ENCODE measurements at places on chromosomes 3 and 15.

DNA sequence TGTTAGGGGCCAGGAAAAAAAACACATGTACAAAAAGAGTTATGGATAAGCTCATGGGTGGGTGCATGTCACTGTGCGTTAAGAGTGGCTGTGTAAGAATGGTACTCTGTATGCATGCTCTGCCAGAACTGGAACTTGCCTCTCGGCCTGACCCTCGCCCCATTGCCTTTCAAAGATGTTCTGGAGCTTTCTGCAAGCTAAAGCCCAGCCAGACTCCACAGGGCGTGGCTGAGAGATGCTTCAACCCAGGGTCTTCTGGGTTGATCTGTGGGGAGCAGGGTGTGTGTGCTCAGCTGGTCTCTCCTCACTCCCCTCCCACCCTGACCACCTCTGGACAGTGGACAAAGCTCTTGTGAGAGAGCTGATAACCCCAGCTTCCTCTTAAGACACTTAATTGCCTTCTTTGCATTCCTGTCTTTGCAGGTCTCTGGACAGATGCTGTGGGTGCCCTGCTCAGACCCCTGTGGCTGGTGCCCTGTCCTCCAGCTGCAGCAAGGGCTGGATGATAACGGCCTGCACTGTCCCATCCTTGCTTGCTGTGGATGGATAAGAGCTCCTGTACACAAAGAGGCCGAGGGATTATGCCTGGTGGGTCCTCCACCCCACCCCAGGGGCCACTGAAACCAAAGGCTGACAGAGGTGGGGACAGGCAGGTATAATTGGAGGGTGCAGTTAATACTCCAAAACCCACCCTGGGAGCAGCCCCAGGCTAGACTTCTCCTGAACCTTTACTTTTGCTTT is 28.7 kb downstream of the ALDH1L1 start:
- DNase-seq: no peak

- peak; percentile 61 for DNase-seq
Observed at GRCh38 chr3:9028134-9028533, 64.9 kb upstream of the RAD18 start.

- no peak for DNase-seq
Observed at GRCh38 chr3:152374262-152374990, 105.7 kb downstream of the MBNL1 start.

GRCh38 chr15:28885630-28886430 is at the start of gene APBA2:
Gene APBA2 (plus strand): TSS chr15:28885974. CDS start chr15:29053885, 167,911 bp downstream.
- DNase-seq: peak; percentile 11

DNA sequence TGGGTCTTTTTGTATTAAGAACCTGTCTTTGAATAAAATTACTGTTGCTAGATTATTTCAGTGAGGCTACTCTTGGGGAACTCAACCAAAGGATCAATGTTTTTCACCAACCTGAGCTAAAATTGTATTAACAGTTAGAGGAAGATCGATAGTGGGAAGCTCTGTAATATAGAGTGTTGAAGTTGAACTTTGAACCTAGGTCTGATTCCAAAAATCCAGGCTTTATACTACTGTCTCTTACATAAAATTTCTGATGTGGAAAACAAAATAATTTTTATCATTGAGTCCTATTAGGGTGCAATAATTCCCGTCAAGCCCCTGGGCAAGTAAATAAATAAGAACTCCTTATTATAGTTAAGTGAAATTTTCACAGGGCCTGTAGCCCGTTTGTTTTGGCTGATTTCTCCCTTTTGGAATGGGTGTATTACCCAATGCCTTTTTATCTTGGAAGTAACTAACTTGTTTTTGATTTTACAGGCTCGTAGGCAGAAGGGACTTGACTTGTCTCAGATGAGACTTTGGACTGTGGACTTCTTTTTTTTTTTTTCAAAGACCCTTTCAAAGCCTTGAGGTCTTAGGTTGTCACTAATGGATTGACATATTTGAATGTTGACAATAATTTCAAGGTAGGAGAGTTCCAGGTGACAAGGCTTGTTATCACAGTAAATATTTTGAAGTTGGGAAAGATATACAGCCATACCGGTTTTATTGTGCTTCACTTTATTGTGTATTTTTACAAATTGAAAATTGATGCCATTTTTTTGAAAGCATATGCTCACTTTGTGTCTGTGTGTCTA is 276.1 kb downstream of the NFKBIZ start:
- DNase-seq: no peak

GRCh38 chr15:90955624-90956273 is 1.1 kb downstream of the RCCD1 start:
- peak; percentile 35 for DNase-seq

GRCh38 chr15:52109559-52110451 is 2.8 kb downstream of the BCL2L10 start:
- DNase-seq: no peak

GRCh38 chr3:134822090-134822489 is 27.0 kb downstream of the EPHB1 start:
- DNase-seq: no peak

DNA sequence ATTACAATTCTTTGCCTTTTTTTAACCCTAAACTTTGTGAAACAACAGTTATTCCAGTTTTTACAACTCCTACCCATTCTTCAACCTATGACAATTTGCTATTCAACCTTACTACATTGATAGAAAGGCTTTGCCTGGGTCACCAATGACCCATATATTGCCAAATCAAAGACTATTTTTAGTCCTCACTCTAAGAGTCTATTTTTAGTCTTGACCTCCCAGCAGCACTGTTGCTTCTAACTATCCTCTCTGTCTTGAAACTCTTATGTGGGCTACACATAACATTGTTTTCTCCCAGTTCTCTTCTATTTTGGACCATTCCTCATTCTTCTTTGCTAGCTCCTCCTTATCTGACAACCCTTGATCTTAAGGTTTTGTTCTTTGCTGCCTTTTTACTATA is 71.4 kb downstream of the C3orf80 start:
- no peak for DNase-seq

DNA sequence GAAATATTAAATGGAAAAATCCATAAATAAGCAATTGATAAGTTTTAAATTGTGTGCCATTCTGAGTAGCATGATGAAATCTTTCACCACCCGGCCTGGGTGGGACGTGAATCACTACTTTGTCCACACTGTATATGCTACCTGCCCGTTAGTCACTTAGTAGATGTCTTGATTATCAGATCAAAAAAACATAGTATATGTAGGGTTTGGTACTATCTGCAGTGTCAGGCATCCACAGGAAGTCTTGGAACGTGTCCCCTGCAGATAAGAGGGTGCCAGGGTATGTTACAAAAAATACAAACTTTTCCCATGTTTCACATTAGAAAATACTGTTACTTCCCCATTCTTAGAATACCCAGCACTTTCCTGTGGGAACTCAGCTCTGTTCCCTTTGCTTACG is 35.2 kb downstream of the FAM81A start:
- DNase-seq: no peak

- DNase-seq: no peak
Observed at GRCh38 chr15:83848315-83849050, 194.6 kb downstream of the ADAMTSL3 start.

- DNase-seq: no peak
Observed at GRCh38 chr3:128113817-128114794, 9.5 kb downstream of the RUVBL1 start.

- no peak for DNase-seq
Observed at GRCh38 chr3:18376682-18377081, 48.5 kb downstream of the SATB1 start.

- no peak for DNase-seq
Observed at GRCh38 chr3:105830836-105831235, 38.0 kb downstream of the CBLB start.

DNA sequence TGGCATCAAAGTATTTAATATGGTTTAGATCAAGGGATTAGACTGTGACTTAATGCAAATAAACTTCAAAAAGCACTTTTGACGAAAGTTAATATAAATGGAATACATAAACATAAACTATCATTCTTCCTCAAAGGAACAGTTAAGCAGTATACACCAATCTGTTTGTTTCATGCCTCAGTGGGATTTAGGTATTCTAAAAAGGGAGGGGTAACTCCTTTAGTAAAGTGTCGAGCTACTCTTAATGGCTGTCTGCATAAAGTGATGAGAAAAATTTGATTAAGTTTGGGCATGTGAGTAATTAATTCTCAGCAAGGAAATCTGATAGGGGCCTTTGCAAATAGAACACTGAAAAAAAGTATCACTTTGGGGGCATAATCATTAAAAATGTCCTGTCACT is 176.9 kb downstream of the FRMD5 start:
- no peak for DNase-seq

GRCh38 chr3:155643581-155644165 is 101.2 kb downstream of the PLCH1 start:
- DNase-seq: peak; percentile 15

- no peak for DNase-seq
Observed at GRCh38 chr3:102144063-102144462, 290.8 kb upstream of the ZPLD1 start.

DNA sequence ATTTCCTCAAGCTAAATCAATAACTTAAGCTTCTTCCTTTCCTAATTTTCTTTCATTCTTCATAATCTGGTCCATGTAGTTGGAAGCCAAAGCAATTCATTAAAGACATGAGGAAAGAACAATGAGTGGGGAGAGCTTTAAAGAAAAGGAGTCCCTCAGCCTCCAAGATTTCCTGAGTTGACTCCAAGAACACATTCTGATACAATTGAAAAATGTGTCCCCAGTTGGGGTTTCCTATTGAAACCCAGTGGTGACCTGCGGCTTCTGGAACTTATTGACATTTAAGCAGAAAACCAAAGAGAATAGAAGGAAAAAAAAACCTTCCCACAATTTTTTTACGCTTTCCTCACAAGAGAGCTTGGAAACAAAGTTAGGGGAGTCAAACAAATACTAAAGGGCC is 37.0 kb downstream of the ATP8B4 start:
- DNase-seq: no peak

- DNase-seq: no peak
Observed at GRCh38 chr3:187742351-187743171, 2.7 kb downstream of the BCL6 start.

- DNase-seq: no peak
Observed at GRCh38 chr3:25420885-25421284, 7.2 kb upstream of the RARB start.

GRCh38 chr3:77945320-77945719 is 905.4 kb downstream of the ROBO2 start:
- DNase-seq: no peak

DNA sequence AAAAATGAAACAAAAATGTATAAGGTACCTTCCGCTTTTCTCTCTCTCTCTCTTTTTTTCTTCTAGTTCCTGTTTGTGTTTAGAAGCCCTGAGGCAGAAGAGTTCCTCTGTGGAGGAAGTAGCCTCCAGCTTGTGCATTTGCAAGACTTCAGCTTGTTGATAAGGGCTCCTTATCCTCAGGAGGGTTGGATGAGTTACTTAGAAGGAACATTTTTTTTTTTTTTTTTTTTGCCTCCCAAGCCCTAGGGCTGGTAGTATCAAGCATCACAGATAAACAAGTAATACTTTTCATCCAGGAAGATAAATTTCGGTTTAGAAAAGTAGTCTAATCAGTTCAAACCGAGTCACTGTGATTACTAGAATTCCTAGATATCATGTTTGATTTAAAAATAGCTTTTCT is 91.0 kb upstream of the CBLB start:
- DNase-seq: no peak

DNA sequence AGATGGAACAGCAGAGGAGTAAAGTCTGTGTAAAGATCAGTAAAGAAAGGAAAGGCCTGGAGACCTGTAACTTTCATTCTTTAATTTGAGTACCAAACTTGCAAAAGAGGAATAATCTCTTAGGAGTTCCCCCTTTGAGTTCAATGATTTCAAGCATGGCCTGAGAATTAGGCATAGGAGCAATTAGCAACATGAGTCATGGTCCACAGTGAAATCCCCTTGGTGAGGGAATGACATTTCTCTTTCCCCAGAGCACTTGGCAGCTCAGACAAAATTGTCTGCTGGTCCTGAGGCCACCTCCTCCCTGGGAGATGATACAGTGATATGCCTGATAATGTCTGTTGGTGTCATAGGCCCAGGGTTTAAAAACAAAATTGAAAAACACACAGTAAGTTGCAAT is 81.4 kb upstream of the CRBN start:
- no peak for DNase-seq

- DNase-seq: no peak
Observed at GRCh38 chr3:186167646-186168395, 58.9 kb upstream of the ETV5 start.

DNA sequence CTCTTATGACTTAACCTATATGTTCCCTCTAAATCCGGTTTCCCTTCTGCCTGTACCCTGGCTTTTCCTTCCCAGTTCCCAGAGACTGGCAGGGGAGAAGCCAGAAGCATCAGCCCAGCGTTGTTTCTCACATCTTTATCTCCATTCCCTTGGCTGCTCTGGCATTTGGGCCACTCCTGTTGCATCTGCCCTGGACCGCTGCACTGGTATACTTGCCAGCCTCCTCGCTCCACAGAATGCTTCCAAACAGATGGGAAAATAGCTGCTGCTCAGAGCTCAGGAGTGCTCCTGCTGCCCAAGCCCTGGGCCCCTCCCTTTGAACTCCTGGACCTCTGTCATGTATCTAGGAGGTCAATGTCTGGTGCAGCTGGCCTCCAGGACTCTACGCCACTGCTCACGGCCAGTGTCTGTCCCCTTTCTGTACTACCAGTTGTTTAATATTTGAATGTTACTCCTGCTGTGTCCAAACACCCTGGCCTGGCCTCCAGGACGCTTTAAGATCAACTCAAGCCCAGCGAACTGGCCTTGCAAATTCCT is 6.8 kb downstream of the SPINT1 start:
- DNase-seq: no peak

GRCh38 chr3:112143689-112144088 is 10.6 kb upstream of the GCSAM start:
- no peak for DNase-seq

DNA sequence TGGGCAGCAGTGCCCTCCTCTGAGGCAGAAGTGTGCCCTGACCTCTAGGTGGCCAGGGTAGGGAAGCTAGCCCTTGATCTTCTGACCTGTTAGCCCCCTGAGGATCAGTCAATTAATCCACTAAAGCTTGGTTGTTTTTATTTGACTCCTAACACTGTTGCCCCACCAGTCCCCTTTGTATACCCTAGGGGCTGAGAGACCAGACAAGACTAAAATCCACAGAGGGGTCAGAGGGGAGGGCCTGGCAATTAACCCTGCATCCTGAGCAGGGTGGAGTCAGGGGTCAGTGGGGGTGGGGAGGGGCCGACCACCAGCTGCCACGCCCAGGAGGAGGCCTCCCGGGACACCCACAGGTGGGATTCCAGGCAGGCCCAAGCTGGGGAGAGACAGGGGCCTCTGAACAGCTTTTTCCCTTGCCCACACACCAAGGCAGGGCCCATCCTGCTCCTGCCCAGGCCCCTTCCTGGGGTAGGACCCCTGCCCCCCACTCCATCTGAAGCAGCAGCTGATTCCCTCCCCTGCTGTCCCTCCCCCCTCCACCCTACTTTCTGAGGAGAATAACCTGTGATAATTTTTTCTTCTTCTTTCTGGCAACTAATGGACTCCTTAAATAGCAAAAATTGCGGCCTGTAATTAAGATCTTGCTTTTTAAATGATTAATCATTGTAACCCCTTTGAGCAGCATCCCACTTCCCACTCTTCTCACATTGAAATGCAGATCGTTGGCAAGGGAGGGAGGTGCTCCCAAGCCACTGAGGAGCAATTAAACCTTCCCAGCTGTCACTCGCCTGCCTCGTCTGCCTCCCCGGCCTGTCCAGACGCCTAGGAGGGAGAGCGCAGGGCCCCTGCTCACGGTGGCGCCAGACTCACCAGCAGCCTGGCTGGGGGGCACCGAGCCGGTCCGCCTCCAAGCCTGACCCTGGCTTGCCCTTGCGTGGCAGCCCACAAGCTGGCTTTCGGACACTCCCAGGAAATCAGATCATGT is 51.9 kb downstream of the RHCG start:
- DNase-seq: no peak

GRCh38 chr3:43055806-43056770 is 49.8 kb downstream of the POMGNT2 start:
- DNase-seq: no peak

GRCh38 chr3:55322638-55323037 is 164.5 kb downstream of the WNT5A start:
- DNase-seq: no peak

Measured in NCI-H345 (cell line).